NCI-H187 (cell line): ENCODE measurements at places on chromosomes 16 and 17.

DNA sequence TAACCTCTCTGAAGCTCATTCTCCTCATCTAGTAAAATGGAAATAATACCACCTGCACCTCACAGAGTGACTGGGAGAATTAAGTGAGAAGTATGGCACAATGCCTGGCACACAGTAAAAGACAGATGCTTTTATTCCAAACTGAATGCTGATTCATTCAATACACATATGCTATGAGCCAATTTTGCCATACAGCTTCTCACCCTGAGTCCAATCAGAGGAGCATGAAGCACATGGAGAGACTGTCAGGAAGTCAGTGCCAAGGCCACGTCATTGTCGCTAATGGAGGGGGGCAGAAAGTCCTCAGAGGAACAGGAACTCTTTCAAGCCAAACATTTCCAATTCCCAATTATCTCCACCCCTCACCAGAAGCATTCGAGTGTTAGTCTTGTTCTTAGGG lies 11.6 kb downstream of the MKS1 start:
- DNase-seq: no peak

DNA sequence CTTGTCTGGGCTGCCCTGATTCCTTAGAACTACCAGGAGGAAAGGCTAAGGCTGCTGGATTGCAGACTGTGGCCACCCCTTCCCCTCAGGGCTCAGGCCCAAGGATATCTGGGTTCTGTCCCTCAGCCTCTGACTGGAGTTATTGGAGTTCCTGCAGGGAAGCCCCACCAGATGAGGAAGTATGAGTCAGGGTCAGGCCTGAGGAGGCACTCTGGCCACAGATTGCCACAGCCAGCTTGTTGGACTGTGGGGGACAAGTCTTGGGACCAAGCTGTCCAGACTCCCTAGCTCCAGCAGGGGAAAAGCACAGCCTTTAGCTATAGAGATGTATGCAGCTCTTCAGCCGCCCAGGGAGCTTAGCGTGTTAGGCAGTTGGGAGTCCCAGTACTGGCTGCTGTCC lies 381.9 kb upstream of the TOM1L1 start:
- DNase-seq: no peak

GRCh38 chr16:3171855-3172593 lies 16.0 kb upstream of the OR1F1 start:
- no peak for DNase-seq

DNA sequence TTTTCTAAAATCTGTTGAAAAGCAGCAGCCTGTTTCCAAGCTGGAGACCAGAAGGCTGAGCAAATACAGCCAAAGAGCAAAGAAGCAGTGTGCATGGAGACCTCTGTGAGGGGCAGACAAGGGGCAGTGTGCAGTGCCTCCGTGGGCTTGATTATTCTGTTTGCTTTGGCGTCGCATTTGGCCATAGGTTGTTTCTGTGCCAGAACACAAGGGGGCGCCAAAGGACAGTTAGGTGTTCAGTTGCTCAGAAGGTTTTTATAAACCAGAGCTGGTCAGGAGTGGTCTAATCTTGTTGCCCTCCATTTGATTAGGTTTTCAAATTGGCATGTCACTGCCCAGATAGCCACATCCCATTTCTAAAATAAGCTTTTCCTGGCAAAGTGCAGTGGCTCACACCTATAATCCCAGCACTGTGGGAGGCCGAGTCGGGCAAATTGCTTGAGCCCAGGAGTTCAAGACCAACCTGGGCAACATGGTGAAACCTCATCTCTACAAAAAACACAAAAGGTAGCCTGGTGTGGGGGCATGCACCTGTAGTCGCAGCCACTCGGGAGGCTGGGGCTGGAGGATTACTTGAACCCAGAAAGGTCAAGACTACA lies 10.6 kb downstream of the MYH3 start:
- no peak for DNase-seq

GRCh38 chr17:77684803-77685798 lies 273.4 kb upstream of the TNRC6C start:
- DNase-seq: no peak

DNA sequence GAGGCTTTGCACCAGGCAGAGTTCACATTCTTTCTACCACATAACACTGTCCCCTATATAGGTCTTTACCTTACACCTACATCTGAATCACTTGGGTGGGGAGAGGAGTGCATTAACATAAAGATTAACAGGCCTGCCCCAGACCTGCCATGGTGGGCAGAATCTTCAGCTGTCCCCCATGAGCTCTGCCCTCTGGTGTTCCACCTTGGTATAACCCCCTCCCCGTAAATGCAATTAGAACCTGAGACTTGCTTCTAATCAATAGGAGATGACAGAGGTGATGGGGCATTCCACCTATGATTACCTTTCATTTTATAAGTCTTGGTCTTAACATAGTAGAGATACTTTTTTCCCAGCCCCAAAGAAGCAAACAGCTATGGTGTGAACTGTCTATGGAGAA lies 20.4 kb upstream of the GRIN2A start:
- no peak for DNase-seq

DNA sequence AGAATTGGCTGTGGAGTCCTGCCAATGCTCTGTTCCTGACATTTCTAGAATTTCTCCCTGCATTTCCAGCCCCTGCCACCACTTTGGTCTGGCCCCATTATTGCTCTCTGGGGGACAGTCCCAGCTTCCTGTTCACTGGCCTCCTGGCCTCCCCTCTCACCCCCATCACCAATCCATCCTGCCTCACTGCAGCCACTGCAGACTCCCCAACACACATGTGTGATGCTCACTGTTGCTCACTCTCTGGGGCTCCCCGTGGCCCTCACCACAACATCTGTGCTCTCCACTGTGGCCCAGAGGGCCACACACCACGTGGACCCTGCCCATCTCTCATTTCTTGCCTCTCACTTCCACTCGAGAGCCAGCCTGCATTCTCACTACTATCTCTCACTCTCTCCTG lies 64.6 kb downstream of the SREBF1 start:
- no peak for DNase-seq

DNA sequence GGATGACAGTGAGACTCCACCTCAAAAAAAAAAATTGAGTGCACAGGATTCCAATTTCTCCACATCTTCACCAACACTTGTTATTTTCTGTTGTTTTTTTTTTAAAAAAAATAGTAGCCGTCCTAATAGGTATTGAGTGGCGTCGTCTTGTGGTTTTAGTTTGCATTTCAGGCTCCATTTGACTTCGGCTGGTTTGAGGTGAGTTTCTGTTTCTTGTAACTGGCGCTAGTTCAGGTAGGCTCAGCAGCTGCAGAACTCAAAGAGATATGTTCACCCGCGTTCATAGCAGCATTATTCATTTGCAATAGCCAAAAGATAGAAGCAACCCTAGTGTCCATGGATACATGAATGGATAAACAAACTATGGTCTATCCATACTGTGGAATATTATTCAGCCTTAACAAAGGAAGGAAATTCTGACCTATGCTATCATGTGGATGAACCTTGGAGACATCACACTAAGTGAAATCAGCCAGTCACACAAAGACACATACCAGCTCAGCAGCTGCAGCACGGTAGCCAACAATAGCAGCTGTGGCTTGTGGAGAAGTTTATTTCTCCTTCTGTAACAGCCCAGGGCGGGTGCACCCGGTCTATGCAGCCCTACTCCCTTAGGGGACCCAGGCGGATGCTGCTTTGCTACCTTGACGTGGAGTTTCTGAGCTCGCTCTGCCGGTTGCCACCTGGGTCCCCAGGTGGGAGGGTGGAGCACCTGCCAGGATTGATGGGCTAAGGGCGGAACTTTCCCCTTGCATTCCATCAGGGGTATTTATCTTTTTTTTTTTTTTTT lies 44.9 kb downstream of the TMEM235 start:
- no peak for DNase-seq

- no peak for DNase-seq
These were observed 53.1 kb upstream of the BCO1 start for GRCh38 chr16:81185416-81185815.

- DNase-seq: no peak
These were observed 15.0 kb upstream of the PITPNA start for GRCh38 chr17:1577583-1578013.

DNA sequence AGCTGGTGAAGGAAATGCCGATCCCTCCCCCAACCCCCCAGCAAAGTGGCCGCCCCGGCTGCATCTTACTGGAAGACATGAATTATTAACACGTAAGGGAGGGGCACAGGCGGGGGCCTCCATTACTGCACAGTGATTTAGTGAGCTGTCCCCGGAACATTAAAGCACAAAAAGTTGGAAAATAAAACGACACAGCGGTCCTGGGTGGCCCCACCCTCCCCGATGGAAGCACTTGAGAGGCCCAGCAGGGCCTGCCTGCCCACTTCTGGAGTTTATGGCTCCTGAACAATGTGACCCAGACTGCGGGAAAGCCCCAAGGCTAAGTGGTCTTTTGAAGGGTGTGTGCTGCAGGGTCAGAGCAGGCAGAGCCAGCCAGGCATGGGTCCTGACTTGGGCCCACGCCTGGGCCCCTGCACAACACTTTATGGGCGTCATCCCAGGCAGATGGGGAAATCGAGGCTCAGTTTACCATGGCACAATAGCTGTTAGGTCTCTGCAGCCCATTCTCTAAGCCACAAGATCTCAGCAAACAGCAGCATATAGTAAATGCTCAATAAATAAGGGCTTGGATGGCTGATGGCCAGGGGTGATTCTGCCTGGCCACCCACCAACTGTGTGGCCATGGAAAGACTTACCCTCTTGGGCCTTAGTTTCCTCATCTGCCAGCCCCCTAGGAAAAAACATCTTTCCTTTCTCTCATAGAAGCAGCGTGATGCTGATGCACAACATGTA lies 22.8 kb downstream of the CCDC102A start:
- DNase-seq: peak; percentile 6

DNA sequence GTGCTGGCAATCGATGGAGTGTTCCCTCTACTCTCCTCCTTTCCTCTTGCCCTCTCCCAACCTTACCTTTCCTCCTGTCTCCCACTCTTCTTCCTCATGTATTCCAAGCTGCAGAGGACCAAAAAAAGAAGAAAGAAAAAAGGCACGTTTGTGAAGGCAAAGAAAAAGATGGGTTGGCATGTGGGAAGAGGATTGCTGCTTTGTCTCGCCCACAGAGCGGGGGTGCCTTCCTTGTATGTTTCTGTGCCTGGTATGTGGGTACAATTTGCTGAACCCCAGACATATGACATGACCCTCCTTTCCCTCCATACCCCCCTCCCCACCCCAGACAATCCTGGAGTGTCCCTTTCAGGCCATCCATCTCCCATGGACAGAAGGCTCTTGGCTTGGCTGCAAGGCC lies 13.1 kb upstream of the CTCF start:
- DNase-seq: no peak

GRCh38 chr17:39903158-39903884 lies 15.1 kb downstream of the GSDMB start:
- no peak for DNase-seq

DNA sequence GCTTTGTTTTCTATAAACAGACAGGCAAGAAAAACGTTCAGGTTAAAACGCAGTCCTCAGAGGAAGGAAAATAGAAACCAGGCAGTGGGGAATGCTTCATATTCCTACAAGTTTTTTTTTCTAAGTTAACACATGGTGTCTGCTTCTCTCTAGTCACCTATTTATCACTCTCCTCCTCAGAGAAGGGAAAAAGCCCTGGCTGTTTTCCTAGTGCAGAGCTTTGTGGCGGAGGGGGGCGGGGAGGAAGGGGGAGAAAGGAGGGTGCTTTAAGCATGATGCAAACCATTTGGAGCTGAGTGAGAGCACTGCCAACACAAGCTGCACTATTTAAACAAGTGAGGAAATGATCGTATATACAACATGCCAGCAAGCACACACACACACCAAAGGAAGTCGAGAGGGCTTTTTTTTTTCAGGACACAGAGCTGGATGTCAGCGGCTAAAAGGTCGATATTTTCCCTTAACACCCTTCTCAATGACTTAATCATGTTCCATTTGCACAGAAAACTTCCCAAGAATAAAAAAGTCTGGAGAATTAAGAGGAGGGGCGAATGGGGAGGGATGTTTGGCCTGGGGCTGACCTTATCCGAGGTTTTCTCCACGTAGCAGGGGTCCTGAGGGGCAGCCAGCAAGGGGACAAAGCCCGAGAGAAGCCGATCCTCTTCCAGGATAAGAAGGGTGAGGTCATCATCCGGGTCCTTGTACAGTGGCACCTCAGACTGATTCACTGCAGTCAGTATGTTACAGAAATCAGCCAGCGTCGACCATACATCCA lies 117.4 kb downstream of the HIC1 start:
- no peak for DNase-seq

DNA sequence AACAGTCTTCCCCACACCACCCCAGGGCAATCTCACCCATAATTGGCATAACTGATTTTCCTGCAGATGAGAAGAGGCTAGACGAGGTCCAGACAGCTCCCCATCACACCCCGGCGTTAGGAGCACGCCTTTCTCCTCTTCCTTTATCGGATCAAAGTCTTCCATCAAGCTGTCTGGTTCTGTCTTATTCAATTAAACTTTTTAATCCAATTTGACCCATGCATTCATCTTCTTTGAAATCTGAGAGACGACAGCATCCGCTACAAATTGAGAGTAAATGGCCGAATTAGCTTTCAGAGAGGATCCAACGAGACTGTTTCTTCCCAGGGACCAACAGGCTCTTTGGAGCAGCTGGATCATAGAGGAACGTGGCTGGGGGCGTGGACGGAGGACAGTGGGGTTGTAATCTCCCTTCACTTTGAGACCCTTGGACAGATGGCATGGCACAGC lies 44.4 kb upstream of the GPRC5B start:
- no peak for DNase-seq

- no peak for DNase-seq
These were observed 88.6 kb upstream of the BRD7 start for GRCh38 chr16:50457423-50457822.

- DNase-seq: no peak
These were observed 10.0 kb downstream of the SUPT4H1 start for GRCh38 chr17:58341861-58342475.

GRCh38 chr17:27519550-27519949 lies 63.3 kb downstream of the KSR1 start:
- DNase-seq: no peak

DNA sequence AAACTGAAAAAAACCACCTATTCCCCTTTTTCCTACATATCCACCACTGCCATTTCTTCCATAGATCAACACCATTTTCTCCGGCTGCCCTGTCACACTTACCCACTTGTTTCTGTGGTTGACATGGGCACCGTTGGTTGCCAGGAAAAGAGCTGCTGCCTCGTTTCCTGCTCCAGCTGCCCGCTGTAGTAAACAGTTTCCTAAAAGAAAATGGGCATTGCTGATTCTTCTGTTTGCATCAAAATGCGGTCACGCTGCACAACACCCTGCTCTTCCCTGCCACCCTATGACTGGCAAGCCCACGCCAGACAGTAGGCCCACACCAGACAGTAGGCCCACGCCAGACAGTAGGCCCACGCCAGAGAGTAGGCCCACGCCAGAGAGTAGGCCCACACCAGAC lies 46.3 kb downstream of the CYB5D2 start:
- DNase-seq: no peak

GRCh38 chr16:8023326-8023725 lies 567.0 kb downstream of the TMEM114 start:
- DNase-seq: no peak

DNA sequence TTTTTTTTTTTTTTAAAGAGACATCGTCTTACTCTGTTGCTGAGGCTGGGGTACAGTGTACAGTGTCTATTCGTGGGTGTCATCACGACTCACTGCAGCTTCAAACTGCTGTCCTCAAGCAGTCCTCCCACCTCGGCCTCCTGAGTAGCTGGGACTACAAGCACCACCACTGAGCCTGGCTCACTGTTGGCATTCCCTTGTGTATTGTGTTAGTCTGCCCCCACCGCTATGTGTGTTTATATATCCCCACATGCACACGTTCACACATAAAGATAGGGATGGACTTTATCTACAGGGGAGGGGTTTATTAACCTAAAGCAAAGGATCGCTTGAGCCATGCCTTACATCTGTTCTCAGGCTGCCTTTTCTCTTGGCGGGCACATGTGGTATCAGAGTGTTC lies 63.8 kb downstream of the SEC14L1 start:
- DNase-seq: no peak

GRCh38 chr16:50571786-50572185 lies 23.6 kb downstream of the NKD1 start:
- no peak for DNase-seq
